ENCODE measurements at places on chromosomes 5 and 9.

DNA sequence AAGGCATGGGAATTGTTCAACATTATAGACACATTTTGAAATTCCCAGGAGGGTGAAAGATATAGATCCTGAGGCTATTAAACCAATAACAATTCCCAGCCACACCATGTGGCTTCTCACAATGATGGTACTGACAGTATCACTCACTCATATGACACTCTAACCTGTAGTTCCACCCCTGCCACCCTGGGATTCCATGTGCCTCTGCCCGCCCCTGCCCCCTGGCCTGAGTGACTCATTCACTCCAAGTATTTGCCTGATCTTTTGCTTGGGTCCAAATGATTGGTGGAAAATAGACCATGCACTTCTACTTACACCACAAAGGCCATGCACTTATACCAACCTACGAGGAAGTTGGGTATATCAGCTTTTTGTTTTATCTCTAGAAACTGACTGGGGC lies 305.2 kb upstream of the DAB2 start:
- DNase-seq = no peak

DNA sequence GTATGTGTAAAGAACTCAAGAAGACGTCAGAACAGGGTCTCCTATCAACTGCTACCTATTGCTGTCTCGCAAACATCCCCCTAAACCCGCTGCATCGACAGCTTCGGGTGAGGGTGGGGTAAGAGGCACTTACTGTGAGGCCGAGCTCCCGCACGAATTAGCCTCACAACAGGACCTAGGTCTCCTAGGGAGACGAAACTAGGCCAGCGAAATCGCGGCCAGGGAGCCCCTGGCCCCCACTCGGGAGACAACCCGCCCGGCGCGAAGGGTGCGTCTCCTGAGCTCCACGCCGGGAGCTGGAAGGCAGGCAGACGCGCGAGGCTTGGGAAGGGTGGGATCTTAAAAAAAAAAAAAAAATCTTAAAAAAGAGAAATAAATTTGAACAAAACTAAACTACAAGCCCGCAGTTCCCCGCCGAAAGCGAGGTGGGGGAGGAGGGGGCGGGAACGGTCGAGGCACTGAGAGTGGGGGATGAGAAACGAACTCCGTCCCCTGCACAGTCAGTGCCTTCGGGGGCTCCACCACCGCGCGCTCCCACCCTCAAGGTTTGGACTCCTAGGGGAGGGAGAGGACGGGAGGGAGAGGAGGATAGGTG lies 33.0 kb upstream of the NFIB start:
- no peak for DNase-seq

GRCh38 chr9:126002476-126003350 lies 255.5 kb downstream of the PBX3 start:
- DNase-seq = no peak

DNA sequence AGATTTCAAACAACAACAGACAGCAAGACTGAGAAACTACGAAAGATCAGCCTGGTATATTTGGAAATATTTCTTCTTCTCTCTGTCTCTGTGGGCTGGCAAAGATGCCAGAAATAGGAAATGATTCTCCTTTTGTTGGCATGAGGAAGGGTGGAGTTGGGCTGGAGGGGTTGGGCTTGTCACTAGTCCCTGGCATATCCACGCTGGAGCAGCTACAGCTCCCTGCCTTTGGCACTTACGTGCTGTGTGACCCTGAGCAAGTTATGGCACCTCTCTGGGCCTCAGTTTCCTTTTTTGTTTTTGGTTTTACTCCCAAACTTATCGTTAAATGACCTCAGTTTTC lies 354 bp upstream of the KCNMB1 start:
- DNase-seq = no peak

DNA sequence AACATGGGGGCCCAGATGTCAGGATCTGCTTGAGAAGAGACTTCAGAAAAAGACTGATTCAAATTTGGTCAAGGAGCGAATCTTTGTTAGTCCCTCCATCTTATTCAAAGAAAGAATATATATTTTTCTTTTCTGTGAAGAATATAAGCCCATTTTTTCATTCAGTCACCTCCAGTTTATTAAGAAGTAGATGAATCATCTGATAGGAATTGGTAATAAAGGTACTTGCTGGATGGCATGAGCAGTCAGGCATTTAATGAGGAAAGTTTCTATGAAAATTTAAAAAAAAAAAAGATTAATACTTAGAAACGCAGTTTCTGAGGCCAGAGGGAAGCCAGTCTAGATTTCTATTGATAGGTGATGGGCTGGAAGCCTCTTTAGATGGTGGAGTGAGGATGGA lies 373.1 kb upstream of the SMC2 start:
- no peak for DNase-seq

DNA sequence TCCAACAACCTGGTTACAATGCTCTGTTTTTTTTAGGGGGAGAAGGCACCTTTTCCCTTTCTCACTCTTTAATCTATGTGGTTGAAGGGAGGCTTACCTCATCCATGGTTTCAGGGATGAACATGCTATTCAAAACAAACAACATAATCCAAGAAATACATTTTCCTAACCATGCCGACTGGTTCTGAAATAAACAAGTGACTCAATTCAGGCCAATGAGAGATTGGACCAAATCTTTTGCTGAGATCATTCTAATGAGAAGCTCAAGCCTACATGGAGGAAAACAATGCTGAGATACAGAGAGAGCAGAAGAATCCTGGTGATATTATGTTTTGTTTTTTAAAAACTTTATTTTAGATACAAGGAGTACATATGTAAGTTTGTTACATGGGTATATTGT lies 46.8 kb upstream of the ELL2 start:
- no peak for DNase-seq

DNA sequence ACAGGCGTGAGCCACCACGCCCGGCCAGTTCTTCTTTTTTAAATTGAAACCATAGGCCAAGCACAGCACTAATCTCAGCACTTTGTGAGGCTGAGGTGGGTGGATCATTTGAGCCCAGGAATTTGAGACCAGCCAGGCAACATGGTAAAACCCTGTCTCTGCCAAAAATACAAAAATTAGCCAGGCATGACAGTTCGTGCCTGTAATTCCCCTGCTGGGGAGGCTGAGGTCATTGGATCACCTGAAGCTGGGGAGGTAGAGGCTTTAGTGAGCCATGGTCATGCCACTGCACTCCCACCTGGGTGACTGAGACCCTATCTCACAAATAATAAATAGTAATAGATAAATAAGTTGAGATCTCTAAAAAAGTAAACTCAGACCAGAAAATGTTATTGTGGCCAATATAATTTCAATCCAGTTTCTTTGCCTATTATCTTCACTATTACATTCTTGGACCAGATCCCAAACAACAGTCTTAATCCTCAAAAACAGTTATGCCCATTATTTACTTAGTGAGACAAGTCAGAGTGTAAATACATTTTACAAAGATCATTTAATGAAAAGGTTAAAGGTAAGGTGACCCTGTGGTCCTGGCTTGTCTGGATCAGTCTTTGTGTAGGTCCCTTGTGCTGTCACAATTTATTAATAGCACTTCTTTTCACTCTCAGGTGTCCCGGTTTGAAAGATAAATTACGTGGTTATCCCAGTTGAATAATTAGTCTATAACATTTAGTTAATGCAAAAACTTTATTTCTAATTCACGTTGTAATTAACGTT lies 53.6 kb downstream of the RAB24 start:
- no peak for DNase-seq

- no peak for DNase-seq
Measured at GRCh38 chr5:131491749-131492148, 143.3 kb downstream of the RAPGEF6 start.

GRCh38 chr9:81819859-81820546 lies 108.2 kb upstream of the SPATA31D4 start:
- no peak for DNase-seq

DNA sequence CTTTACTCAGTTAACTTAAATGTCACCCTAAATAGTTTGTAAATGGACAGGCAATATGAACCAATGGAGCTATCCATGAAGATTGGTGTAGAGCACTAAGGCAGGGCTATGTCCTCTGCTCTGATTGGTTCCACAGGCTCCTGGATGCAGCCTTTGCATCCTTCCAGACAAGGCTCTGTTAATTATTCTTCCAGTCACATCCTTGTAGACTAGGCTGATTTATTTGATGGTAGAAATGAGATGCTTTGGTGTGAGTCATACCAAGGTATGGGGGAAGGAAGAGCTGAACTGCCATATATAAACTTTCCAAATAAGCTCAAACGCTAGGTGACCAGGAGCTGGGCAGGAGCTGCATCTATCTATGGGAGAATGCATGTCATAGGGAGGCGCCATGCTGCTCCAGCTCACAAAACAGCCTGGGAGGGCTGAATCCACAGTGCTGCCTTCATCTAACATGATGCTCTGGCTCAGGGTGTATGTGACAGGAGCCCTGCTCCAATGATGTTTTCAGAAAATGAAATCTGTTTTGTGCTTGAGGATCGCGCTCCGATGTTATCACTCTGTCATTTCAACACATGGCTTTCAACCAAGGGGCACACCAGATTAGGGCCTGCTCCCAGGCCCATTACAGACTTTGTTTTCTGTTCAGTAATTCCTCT lies 818.0 kb upstream of the ZNF608 start:
- no peak for DNase-seq

DNA sequence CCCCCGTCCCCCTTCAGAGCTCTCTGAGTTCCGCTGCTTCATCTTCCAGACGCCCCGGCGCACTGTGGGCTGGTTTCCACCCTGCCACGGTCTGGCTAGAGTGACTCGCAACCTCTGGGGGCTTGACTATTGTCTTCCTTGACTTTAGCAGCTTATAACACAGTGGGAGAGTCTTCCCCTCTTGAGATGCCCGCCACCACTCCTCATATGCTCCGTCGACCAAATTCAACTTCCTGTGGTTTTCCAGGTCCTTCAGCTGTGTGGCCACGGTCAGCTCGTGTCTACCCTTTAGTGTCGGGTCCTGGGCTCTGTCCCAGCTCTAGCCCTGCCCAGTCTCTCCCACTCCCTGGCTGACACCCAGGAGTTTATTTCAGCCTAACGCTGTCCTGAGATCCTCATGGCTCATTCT lies 28.2 kb upstream of the NCS1 start:
- DNase-seq = peak; percentile 45

GRCh38 chr5:135898651-135899050 lies 3.0 kb upstream of the IL9 start:
- DNase-seq = no peak

DNA sequence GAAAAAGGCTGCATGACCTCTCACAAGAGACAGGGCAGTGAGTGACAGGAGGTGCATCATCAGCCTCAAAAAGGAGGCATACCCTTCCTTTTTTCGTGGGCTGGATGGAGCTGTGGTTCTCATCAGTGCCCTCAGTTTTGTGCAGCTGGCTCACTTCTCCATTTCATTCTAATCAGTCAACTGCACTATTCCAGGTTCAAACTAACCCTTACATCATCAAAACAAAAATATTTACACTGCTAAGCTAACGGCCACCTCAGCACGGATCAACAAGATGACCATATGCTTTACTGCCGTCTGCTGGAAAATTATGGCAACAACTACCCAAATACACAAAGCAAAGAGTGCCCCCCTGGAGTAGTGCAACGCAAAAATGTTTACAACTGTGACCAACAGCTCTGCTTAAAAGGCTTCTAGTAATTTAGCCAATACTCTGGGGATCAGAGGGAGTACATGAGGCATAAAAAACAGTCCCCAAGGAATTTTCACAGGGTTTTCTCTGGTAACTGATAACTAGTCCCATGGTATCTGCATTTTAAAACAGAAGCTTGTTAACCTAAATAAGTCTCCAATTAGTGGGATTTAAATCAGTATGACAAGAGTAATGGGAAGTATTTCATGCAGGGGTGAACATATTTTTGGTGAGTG lies 10.8 kb downstream of the KCNV2 start:
- DNase-seq = no peak

DNA sequence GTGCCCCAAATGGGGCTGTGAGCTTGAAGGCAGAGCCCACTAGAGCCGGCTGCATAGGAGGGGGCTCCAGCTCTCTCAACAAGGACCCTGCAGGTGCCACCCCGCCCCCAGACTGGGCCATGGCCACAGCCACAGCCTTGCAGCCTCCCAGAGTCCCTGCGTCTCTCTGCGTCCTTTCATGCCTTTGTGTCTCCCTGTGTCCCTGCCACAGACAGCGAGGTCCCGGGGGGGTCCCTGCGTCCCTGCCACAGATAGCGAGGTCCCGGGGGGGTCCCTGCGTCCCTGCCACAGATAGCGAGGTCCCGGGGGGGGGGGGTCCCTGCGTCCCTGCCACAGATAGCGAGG lies 6.3 kb downstream of the NOXA1 start:
- DNase-seq = no peak

- DNase-seq = no peak
Measured at GRCh38 chr5:88923623-88924329, 40.8 kb upstream of the MEF2C start.

- DNase-seq = no peak
Measured at GRCh38 chr5:2549354-2549753, 202.1 kb downstream of the IRX2 start.

DNA sequence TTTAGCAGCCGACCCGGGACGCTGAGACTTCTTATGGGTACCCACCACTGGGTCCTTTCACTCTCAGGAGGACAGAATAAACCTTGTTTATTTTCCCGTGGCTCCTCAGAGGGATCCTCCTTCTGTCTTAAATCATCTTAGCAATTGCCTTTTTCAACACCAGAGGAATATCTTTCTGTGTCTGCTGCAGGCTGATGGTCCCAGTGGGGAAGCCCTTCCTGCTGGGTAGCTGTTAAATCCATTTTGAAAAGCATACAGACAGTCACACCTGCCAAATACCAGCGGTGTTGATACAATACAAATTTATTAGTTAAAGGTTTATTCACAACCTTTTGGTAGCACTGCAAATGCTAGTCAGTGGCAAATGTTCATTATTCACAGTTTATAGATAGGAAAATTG lies 222.9 kb downstream of the AOPEP start:
- DNase-seq = no peak

DNA sequence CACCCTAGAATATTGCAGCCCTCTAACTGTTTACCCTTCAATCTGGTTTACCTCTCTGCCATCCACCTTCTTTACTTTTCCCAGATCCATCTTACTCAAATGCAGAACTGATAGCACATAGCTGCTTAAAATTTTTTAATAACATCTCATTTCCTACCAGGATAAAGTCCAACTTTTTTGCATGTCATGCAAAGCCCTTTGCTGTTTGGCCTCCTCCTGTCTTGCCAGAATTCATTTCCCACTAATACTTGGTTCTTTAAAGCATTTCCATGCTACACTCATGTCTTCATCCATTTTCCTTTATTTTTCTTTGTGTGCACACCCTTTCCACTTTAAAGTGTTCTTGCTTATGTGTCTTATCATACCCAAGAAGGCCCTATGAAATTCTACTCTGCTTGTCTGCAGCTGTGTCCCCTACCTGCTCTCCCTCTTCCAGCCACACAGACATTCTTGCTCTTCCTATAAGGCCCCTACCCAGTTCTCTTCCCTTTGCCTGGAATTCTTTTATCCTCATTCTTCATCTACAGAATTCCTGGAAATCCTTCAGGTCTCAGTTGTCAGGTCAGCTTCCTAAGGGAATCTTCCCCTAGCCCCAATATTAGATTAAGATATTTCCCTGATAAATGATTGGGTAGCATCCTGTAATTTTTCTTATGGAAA lies 50.3 kb downstream of the TLE4 start:
- no peak for DNase-seq

DNA sequence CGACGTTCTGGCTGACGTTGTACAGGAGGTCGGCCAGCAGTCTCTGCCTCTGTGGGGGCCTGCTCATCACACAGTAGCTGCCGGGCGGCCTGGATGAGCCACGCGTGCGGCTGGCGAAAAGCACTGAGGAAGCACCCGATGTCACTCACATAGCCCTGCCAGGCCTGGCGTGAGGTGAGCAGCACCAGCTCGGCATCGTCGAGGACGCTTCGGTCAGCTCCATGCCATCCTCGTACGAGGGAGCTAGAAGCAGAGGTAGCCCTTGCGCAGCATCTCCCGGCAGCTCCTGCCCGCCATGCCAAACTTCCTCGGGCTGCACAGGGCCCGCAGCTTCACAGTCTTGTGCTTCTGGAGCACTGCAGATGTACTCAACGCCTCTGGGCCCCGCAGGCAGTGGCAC lies 6.2 kb downstream of the NDUFB6 start:
- no peak for DNase-seq
